H1 (cell line): ENCODE measurements at places on chromosomes 4 and X.

DNA sequence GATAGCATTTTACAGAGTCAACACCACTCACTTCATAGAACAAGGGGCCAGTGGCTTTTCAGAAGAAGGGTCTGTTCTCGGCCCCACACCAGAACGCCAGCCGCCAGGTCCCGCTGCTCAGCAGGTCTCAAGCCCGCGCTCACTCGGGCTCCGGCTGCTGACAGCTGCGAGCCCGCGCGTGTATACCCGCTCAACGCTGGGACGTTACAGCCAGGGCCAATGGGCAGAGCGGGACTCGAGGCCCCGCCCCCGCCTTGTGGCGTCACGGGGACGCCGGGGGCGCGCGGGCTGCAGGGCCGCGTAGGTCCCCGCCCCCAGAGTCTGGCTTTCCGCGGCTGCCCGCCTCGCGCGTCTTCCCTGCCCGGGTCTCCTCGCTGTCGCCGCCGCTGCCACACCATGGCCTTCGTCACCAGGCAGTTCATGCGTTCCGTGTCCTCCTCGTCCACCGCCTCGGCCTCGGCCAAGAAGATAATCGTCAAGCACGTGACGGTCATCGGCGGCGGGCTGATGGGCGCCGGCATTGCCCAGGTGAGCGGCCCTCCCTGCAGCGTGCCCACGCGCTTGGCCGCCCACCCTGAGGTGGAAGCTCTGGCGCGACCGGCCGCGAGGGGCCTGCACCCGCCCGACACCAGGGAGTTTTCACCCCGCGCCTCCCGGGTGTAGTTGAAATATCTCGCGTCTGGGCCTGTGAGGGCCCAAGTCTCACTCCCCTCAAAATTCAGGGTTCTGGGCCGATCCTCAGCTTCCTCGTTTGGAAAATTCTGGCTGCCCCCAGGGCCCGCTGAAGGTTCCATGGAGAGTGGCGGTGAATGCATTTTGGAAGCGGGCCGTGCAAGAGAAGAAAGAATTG, at the start of gene HADH:
HADH (plus strand) TSS at position 353 of the 850 bp plus-strand sequence; CDS start at position 397, 44 bp downstream.
- peak; percentile 41 for DNase-seq

DNA sequence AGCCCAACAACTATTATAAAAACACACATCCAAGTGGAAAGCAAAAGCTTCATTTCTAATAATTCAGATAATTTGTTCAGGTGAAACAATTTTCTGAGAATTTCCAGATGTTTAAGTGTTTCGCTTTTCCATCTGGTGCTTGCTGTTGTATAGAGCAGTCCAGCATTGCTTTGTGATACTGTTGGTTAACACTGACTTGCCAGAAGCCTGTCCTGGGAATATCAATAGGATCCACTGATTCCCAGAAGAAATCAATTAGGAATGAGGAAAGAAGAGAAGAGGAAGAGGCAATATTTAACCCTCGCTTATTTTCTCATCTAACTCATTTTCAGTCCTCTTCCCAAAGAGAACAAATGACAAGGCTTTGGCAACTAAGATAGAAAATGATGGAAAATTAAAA, 94.9 kb upstream of the DDIT4L start:
- no peak for DNase-seq

DNA sequence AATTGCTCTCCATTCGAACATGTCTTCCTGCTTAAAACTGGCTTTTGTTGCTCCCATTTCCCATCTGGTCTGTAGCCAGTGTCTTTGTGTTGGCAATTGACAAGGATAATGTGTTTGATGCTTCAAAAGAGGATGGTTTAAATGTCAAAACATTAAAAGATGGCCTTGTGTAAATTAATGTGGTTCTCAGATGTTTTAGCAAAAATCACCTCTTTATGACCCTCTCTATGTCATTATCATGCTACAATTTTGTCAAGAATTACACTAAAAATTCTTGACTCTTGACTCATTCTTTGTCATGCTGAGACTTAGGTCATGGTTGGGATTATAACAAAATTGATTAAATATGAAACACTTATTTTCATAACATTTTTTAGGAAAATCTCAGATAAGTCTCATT, 47.4 kb downstream of the TMEM131L start:
- no peak for DNase-seq

GRCh38 chr4:99088481-99089365, at the start of gene ADH5:
TSS of gene ADH5 (minus strand) at chr4:99088788. CDS start at chr4:99088700, 88 bp downstream.
- peak; percentile 84 for DNase-seq

DNA sequence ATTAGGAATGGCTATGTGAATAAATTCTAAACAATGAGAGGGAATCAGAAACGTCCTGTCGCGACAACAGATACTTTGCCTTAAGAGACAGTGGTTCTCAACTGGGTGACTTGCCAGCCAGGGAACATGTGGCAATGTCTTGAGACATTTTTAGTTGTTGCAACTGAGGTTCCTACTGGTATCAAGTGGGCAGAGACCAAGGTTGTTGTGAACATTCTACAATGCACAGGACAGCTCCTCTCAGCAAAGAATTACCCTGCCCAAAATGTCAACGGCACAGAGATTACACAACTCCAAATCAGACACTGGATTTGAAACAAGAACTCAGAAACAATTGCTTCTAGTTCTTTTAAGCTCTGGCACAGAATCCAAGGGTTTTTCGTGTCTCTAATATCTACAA, 128.6 kb downstream of the ARHGAP6 start:
- DNase-seq, result no peak

- DNase-seq, result no peak
Observed at GRCh38 chr4:8647626-8648025, 55.1 kb downstream of the CPZ start.

DNA sequence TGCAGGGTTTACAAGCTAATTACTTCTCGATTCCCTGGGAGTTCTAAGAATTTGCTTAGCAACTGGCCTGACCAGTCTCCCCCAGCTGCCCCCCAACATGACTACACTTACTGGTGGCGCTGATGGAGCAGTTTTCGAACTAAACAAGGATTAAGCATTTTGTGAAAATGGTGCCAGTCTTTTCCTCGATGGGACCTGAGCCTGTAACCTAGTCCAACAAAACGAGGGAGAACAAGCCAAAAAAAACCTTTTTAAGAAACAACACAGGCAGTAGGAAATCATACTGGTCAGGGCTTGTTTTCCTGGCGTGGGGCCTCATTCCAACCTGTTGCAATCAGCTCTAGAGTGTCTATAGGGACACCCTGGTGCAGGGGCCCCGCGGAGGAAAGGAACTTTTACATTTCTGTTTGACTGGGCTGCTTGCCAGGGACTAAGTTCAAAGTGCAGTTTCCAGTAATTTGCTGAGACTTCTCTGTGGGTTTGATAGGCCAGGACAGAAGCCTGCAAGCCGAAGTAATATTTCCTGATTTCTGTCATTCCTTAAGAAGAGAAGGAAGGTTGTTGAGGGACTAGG, 158.7 kb downstream of the SPRY1 start:
- no peak for DNase-seq

DNA sequence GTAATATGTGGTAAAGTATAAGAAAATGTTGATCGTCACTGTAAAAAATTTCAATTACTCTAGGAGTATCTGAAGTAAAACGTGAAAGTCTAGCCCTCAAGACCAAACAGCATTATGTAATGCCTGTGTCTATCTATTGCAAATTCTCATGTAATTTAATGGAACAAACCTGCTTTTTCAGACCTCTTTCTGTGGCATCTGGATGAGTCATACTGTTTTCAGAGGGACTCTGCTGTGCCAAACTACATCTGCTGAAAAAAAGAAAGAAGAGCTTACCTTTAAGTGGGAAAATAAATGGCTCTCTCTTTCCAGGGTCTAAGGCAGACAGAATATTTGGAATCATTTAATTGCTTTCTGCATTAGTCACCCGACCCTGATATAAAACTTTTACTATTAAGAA, 89.8 kb upstream of the ARMCX2 start:
- no peak for DNase-seq
